ENCODE measurements at places on chromosomes 12 and 14.
A peak's percentile ranks its signal among the peaks of the same experiment; 100 is the strongest.

DNA sequence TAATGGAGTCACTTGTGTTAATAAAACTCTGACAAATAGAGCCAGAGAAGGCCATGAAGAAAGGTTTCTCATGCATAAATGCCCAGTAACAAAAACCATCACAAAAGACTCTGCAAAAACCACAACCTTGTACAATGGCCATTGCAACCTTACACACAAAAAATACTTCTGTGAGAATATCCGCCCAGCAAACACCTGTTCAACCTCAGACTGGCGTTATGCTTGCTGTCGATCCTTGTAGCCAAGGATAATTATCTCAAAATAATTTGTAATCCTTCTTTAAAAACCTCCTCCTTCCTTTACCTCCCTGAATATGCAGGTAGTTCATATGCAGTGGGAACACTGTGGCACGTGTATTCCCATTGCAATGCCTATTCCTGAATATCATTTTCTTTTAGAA lies 157.1 kb downstream of the SLC41A2 start:
- no peak for DNase-seq

DNA sequence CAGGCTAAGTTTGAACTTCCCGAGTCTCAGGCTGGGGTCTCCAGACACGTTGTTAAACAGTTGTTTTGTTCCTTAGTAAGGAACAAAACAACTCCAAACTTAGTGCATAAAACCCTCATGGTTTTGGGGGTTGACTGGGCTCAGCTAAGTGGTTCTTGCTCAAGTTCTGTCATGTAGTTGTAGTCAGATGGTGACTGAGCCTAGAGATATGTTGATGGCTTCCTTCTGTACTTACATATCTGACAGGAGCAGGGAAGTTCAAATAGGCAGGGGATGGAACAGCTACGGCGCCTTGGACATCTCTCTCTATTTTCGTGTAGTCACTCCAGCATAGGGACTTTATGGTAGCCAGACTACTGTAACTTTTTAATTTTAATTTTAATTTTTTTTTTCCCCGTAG lies 45.7 kb downstream of the SPATS2 start:
- no peak for DNase-seq

GRCh38 chr14:22427771-22428231 lies 161.2 kb downstream of the DAD1 start:
- peak; percentile 21 for DNase-seq

DNA sequence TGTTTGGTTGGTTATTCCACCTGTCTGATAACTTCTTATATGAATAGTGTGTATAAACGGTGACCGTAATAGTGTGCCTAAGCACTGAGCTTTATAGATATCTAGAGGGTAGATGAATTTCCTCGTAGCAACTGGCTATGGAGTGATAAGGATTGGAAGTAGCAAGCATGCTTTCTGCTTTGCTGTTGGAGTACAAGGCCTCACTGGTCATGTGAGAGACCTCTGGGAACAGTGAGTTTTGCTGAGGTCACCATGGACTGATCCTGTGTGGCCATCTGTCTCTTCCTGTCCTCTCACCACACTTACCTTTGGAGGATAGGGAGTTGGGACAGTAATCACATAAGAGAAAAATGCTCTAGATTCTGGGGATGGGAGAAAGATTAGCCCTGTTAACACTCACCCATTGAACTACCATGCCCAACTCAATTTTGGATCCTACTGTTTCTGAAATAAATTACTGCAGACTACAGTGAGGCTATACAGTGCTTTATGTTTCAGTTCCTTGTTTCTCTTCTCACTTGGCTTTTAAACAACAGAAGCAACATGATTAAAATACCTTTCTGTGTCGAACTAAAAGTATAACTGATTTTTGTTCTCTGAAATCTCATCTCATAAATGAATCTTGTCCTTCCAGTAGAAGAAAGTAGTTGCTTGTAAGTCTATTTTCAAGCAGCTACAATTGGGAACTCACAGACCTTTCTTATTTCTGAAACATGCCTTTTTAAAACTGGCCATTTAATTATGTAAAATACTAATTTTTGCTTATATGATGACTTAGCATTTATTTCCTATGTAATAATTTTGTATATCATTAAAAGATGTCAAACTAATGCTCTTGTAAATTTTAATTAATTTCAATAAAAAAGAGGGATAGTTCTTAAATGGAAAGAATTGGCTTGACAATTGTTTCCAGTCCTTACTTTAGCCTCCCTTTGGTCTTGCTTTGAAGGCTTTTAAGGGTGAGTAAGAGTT lies 8.3 kb downstream of the TMX1 start:
- DNase-seq = no peak

DNA sequence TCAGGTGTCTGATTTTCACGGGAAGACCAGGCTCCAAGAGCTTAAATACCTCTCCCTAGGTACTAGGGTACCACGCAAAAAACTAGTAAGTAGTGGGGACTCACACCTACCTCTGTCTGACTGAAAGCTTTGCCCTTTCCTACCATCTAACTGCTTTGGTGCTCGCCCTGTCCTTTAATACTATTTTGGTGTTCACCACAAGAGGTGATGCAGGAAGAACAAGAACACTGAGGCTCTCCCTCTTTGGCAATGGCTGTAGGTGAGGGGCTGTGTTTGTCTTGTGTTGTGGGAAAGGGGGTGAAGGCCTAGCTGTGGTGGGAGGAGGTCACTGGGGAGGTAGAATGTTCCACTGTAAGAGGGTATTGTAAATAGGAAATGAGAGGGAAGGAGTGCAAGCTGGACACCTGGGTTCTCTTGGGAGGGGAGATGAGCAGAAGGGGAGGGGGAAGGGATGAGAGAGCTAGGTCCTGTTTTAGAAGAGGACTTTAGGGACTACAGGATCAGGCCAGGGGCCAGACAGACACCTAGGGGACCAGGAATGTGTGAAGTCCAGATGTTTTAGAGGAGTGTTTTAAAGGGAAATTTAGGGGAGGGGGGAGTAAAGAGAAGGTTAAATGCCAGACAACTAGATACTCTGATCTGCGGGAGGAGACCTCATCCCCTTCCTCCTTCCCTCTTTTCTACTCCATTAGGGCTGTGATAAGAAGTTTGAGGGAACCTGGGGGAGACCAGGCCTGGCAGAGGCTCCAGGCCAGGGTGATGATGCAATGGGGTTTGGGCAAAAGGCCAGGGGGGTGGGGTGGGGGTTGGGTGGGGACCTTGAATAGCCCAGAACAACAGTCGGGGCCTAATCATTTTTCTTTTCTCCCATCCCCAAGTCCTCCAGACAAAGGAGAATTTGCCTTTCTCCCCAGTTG lies 2.1 kb downstream of the ITGA5 start:
- no peak for DNase-seq

GRCh38 chr12:91203610-91204009 lies 21.0 kb upstream of the DCN start:
- no peak for DNase-seq

- no peak for DNase-seq
Observed at GRCh38 chr12:117662620-117663395, 301.4 kb upstream of the NOS1 start.

GRCh38 chr12:26473291-26473690 lies 277.9 kb downstream of the SSPN start:
- DNase-seq = peak; percentile 4

- DNase-seq = no peak
Observed at GRCh38 chr12:3199551-3200031, 122.4 kb downstream of the TSPAN9 start.

DNA sequence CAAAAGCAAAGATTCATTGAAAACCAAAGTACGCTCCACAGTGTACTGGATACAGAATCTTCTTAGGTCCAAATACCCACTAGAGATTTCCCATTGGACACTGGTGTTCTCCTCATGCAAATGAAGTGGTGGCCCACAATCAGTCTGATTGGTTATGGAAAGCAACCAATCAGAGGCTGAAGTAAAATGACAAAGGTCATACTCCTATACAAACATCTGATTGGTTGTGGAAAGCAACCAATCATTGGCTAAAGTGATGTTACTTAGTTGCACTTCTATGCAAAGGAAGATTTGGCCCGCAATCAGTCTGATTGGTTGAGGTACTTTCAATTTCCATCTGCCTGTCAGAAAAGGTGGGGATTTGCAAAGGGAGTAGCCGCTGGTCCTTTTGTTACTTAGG lies 1.3 kb upstream of the WASHC3 start:
- DNase-seq = no peak

DNA sequence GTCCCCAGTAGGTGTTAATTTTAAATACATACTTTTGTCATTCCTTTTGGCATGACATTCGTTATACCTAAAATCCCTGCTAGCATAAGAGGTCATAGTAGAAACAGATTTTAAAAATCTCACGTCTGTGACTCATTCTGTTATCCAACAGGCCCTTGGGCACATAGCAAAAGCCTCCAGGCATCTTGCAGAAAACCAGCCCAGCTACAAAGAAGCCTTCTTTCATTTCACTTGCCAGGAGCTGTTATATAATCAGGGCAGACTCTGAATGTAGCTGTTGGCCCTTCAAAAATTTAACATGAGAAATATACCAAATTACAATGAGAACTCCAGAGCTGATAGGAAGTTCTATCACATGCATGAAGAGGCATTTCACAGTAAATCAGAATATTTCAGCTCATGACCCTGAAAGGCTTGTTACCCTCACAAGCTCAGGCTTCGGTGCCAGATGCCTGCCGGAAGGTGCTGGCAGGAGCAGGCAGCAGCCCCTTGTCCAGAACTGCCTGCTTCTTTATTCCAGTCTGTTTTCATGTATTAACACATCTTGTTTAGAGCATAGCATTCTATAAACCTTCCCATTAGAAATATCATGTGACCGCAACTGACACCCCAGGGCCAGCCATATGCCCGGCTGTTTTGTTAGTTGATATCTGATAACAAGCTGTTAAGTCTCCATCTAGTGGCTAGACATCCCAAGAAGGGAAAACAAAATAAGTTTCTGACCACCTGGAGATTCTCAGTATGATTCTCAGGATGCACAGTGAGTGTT lies 17.8 kb downstream of the E2F7 start:
- no peak for DNase-seq

- no peak for DNase-seq
Observed at GRCh38 chr12:124759841-124760503, 103.7 kb downstream of the SCARB1 start.

GRCh38 chr12:111598637-111599452 lies at the start of gene ATXN2:
Gene ATXN2 (minus strand): TSS chr12:111599315. CDS start chr12:111599034, 281 bp downstream.
- no peak for DNase-seq

DNA sequence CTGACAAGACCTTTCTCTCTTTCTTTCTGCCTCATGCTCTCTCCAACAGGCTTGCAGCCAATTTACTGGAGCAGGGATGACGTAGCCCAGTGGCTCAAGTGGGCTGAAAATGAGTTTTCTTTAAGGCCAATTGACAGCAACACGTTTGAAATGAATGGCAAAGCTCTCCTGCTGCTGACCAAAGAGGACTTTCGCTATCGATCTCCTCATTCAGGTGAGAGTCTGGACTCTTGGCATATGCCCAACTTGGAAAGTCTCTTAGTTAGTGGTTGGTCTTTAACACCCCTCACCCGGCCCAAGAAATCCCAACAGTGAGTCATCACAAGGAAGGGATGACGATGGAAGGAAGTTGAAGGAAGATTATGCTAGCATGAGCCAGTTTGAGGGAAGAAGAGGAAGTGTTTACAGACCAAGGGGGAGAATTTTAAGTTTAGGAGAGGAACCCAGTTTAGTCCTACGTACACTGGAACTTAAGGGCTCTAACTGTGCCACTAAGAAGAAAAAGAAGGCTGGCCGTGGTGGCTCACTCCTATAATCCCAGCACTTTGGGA lies 189.7 kb downstream of the ETV6 start:
- no peak for DNase-seq

GRCh38 chr14:31479027-31479426 lies 8.8 kb downstream of the GPR33 start:
- DNase-seq = no peak

- DNase-seq = no peak
Observed at GRCh38 chr12:1642513-1642912, 13.5 kb downstream of the WNT5B start.

GRCh38 chr12:8047842-8048241 lies 15.3 kb downstream of the FOXJ2 start:
- DNase-seq = no peak

- no peak for DNase-seq
Observed at GRCh38 chr12:102498471-102498870, 18.1 kb upstream of the IGF1 start.

DNA sequence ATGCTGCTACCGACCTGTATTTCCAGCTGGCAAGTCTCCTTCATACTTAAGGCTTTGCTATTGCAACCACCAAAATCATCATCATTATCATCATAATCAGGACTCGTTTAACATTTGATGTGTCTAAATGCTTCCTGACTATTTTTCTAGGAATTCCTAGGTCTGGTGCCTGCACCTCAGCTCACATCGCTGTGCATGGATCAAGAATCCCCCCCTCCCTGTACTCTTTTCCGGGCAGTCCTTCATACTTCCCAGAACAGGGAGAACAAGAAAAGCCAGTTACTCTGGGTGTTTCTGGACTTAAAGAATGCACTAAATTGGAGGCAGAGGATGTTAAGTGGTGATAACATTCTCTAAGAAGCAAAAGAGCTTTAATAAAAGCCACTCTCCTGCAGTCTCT lies 9.4 kb downstream of the ERP27 start:
- DNase-seq = no peak

DNA sequence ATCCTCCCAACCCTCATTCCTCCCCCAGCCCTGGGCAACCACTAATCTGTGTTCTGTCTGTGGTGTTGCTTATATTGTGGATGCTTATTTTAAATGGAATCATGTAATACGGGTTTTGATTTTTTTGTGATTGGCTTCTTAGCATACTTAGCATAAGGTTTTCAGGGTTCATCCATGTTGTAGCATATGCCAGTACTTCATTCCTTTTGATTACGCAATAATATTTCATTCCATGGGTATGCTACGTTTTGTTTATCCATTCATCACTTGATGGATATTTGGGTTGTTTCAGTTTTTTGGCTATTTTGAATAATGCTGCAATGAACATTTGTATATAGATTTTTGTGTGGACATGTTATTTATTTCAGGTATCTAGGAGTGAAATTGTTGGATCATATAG lies 82.9 kb downstream of the TSPAN9 start:
- no peak for DNase-seq

DNA sequence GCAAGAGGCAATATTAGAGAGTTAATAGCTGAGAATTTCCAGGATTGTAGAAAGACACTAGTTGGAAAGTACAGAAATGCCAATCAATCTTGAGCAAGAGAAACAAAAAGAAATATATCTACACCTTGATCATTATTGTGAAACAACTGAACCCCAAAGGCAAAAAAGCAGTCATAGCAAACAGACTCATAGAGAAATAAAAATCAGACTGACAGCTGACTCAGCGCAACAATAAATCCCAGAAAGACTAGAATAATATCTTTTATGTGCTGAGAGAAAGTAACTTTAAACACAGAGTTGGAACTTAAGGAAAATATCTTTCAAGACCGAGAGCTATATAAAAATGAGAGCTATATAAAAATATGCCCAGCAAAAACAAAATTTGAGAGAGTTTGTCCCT lies 52.9 kb downstream of the PTPRB start:
- DNase-seq = no peak

GRCh38 chr14:44170101-44170500 lies 337.0 kb downstream of the FSCB start:
- DNase-seq = no peak

- DNase-seq = no peak
Observed at GRCh38 chr12:118164798-118165486, 29.0 kb downstream of the PEBP1 start.
